Activated CD4-positive, CD25-positive, alpha-beta regulatory T cell treated with anti-CD3 and anti-CD28 coated beads, Interleukin-2, amount 50 U/mL, for 16 hours (primary cell): ENCODE measurements at places on chromosomes 12 and 14.

- no peak for DNase-seq
These were observed 19.4 kb downstream of the ADGRD1 start for GRCh38 chr12:130973109-130973508.

GRCh38 chr14:76053572-76054355 is 68.2 kb downstream of the IFT43 start:
- no peak for DNase-seq

- DNase-seq = no peak
These were observed 47.2 kb upstream of the KITLG start for GRCh38 chr12:88627501-88627900.

- peak; percentile 9 for DNase-seq
These were observed 13.8 kb downstream of the PRPF40B start for GRCh38 chr12:49636979-49637755.

GRCh38 chr14:96713426-96713825 is 83.8 kb upstream of the VRK1 start:
- no peak for DNase-seq

- no peak for DNase-seq
These were observed 520.5 kb downstream of the GLT1D1 start for GRCh38 chr12:129373746-129374145.

GRCh38 chr12:33876618-33877017 is 145.7 kb upstream of the ALG10 start:
- no peak for DNase-seq

GRCh38 chr12:89350630-89351488 is 1.4 kb downstream of the DUSP6 start:
- no peak for DNase-seq

- no peak for DNase-seq
These were observed 782.9 kb downstream of the BCL11B start for GRCh38 chr14:98489115-98489514.

- DNase-seq = no peak
These were observed 3.4 kb downstream of the B4GALNT3 start for GRCh38 chr12:462936-463705.

DNA sequence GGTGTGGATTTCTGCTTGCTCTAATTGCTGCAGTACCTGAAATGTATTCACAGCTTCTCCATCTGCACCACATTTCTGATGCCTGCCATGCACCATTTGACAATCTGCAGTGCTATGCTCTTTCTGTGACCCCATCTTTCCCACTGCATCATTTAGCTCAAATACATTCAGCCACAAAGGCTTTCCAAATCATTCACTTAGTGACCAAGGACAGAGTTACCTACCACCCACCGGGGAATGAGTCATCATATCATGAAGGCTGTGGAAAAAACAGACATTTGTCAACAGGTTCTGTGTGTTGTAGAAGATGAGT is 465.5 kb upstream of the ATP2B1 start:
- no peak for DNase-seq

- DNase-seq = no peak
These were observed 137.4 kb downstream of the ZNF664 start for GRCh38 chr12:124110372-124110883.

- no peak for DNase-seq
These were observed 240.3 kb downstream of the SLC15A4 start for GRCh38 chr12:128583453-128583852.

- no peak for DNase-seq
These were observed 166.3 kb upstream of the DAAM1 start for GRCh38 chr14:59022144-59022543.

DNA sequence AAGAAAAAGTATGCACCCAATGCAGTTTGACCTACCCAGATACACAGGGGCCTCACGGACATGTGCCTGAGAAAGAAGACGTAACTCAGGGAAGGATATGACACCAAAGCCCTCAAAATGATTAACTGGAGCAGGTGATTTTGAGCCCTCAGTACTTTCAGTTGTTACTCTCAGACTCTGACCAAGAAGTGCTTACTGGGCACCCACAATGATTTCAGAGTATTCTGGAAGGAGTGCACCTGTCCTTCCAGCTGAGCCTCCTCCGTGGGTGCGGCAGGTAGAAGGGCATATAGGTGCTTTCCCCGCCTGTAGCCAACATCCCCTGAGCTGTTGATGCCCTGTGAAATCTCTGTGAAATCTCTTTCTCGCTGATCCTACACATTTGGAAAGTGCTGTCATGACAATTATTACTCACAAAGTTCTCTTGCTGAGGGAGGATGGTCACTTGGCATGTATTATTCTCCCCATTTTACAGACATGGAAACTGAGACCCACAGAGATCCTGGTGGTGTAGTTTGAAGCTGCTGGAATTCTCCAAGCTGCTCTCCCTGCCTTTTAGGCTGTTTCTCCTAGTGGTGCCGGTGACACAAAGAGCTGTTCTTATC is 154.3 kb upstream of the CCND2 start:
- DNase-seq = no peak

- no peak for DNase-seq
These were observed 33.7 kb upstream of the EML1 start for GRCh38 chr14:99759546-99759925.

GRCh38 chr14:62710811-62711210 is 334.4 kb downstream of the KCNH5 start:
- DNase-seq = no peak

DNA sequence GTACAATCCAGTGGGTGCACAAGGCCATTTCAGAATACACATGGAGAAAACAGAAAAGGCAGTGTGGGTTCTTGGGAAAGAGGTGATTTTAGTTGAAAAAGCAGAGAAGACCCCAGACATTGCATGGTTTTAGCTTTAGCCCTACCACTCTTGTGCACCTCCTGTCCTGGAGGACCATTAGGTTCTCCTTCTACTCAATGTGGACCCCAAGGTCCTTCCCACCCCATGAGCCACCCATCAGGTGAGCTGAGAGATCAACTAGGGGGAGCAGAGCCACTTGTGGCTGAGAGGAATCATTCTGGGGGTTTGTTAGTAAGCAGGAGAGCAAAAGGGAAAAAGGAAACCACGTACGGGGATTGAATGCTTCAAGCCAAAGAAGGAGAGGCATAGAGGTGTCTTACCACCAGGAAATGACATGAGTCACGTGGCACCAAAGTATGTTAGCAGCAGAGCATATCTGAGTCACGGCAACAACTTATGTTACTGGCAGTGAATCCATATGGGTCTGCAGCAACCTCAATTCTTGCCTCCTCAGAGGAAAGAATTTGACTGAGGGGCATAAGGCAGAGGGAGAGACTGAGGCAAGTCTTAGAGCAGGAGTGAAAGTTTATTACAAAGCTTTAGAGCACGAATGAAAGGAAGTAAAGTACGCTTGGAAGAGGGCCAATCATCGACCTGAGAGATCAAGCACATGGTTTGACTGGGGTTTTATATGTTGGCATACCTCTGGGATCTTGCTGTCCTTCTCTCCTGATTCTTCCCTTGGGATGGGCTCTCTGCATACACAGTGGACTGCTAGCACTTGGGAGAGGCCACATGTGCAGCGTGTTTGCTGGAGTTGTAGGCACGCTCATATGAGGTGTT is 73.9 kb downstream of the HSD17B6 start:
- DNase-seq = no peak

- no peak for DNase-seq
These were observed 8.0 kb downstream of the GLIPR1 start for GRCh38 chr12:75488553-75488952.

- DNase-seq = no peak
These were observed 47.2 kb downstream of the DRAM1 start for GRCh38 chr12:101924618-101925017.

- DNase-seq = no peak
These were observed 30.4 kb upstream of the TRAF3 start for GRCh38 chr14:102746634-102747438.

GRCh38 chr14:91387169-91387835 is 30.3 kb downstream of the CCDC88C start:
- no peak for DNase-seq

DNA sequence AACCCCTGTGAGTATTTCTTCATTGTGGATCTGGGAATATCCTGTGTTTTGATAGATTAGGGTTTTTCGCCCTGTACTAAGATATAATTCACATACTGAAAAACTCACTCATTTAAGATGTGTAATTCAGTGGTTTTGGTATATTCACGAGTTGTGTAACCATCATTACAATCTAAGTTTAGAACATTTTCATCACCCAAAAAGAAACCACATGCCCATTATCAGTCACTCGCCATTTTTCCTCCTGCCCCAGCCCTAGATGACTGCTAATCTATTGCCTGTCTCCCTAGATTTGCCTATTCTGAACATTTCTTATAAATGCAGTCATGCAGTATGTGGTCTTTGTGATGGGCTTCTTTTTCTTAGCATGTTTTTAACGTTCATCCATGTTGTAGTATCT is 67.9 kb upstream of the ATF1 start:
- DNase-seq = no peak

DNA sequence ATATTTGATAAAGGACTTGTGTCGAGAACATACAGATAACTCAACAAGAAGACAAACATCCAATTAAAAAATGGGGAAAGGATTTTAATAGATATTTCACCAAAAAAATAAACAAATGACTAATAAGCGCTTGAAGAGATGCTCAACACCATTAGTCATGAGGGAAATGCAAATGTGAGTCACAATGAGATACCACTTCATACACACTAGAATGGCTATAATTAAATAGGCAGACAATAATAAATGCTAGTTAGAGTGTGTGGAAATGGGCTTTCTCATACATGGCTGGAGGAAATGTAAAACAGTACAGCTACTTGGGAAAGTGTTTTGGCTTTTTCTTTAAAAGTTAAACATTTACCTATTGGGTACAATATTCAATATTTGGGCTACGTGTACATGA is 34.8 kb downstream of the DLK1 start:
- no peak for DNase-seq

DNA sequence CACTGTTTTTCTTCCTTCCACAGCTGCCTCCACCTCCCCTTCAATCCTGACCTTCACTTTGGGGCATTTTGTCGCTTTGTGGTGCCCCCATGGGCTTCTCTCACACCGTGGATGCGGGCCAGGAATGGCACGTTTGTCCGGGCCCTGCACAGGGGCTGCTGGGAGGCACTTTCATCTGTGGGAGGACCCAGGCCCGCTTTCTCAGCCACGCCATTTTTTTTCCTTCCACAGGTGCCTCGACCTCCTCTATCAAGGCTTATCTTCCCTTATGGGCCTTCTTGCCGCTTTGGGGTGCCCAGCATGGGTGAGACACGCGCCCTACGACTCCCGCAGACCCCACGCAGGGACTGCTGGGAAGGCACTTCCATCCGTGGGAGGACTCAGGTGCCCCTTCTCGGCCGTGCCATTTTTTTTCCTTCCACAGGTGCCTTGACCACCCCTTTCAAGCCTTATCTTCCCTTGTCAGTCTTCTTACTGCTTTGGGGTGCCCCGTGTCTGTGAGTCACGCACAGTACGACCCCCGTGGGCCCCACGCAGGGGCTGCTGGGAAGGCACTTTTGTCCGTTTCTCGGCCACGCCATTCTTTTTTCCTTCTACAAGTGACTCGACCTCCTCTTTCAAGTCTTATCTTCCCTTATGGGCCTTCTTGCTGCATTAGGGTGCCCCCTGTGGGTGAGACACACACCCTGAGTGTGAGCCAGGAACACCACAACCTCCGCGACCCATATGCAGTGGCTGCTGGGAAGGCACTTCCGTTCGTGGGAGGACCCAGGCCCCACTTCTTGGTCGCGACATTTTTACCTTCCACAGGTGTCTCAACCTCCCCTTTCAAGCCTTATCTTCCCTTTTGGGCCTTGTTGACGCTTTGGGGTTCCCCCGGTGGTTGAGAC is 270.7 kb downstream of the ALG10 start:
- no peak for DNase-seq

DNA sequence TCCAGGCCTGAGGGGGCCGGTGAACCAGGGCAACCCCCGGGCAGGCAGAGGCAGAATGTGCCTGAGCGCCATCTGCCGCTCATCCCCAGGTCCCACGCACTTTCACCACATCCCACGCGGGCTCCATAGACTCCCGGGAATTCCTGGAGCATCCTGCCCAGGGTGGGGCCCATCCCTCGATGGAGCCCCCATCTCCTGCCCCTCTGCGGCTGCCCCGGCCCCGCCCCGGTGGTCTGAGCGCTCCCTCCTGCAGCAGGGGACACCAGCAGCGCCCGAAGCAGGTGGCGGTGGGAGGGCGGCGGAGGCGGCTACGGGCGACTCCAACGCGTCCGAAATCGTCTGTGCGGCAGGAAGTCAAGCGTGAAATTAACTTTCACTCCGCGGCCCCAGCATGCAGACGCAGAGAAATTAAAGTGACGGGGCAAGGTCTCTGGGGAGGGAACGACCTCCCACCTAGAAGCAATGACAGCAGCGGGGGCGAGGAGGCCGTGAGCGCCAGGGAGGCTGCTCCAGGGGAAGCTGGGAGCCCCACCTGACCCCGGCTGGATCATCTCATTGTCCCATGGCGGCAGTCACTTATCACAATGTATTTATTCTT is 122.2 kb downstream of the NCOR2 start:
- DNase-seq = no peak

DNA sequence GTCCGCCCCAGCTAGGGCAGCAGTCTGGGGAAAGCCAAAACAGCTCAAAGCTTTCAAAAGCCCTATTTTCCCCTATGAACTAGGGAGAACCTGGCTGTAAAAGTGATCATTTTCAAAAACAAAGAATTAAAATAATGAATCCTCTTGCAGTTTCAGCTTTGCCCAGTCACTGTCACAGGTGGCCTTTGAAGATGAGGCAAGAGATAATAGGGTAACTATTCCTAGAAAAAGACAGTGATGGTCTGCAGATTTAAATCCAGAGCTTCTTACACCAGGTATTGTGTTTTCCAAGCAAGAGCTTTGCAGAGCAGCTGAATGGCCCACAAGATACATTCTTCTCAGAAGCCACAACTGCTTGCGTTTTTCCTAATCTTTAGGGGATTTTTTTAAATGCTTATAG is 80.2 kb upstream of the NUDT4 start:
- DNase-seq = no peak

DNA sequence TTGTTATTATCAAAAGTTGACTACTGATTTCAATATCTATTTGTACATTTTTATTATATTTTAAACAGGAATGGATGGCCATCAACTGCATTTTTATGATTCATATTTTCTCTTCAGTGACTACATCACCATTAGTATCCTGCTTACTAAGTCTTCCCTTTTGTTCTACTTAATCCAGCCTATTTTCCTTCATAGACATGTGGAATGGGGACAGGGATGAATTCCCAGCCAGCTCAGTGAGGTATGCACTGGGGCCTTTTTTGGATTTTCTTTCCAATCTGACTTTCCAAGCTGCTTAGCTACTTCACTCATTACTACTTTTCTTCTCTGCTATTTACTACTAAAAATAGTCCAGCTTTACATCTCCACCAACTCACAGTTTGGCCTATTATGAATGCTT is 38.4 kb downstream of the AKAP6 start:
- no peak for DNase-seq

GRCh38 chr14:72237722-72238666 is 305.8 kb downstream of the RGS6 start:
- no peak for DNase-seq

- DNase-seq = no peak
These were observed 5.5 kb downstream of the AJUBA start for GRCh38 chr14:22976620-22977433.
